Heart left ventricle (tissue), 16 donors: ENCODE measurements at places on chromosomes 1 and 21. TPM values are rescaled to one million over a fixed set of nuclear protein-coding genes. Genes with fewer than 3 reads are reported as not detected.

TMEM61 gene
- total RNA-seq: not detected

- no peaks in the 10 kb centered on the region for H3K4me1 ChIP-seq
- no peak for DNase-seq
- H3K27me3 ChIP-seq: no peaks in the 10 kb centered on the region
- no peaks in the 10 kb centered on the region for H3K36me3 ChIP-seq
- H3K4me3 ChIP-seq: no peak overlapping the region
Measured at GRCh38 chr1:206524739-206525364, 17.5 kb downstream of the RASSF5 start.

GRCh38 chr1:225318706-225319575, 108.9 kb downstream of the LBR start:
- DNase-seq: no peak
- peaks cover 6% of the 10 kb centered on the region for H3K27me3 ChIP-seq
- no peak overlapping the region for H3K27ac ChIP-seq
- H3K4me3 ChIP-seq: no peak overlapping the region

DNA sequence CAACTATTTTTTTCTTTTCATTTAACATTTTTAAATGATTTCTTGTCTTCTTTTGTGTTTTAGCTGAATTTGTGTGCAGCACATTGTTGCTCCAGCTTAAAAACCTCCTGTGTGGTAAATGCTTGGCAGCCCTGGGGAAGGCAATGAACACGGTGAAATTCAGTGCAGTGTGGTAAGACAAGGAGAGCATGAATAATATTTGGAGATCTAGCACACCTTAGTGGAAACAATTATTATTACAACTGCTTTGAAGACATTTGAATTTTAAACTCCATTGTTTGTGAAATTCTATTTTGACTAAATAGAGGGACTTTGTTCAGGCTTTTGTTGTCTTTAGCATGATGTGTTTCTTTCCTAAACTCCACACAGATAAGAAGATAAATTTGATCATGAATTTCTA, 242.6 kb upstream of the CXADR start:
- no peaks in the 10 kb centered on the region for H3K36me3 ChIP-seq
- no peaks in the 10 kb centered on the region for H3K27me3 ChIP-seq
- DNase-seq: no peak

DNA sequence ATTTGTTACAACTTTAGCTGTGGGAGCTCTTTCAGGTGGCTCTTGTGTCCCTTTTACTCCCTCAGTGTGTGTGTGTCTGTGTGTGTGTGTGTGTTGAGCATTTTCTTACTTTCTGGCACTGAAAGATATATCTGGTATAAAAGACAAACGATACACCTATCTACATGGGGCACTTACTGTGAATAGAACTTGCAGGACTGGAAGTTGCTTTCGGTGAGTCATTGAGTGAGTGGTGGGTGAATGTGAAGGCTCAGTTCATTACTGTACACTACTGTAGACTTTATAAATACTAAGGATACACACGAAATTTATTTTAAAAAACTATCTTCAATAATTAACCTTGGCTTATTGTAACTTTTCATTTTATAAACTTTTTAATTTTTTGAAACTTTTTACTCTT, 38.7 kb downstream of the BTBD8 start:
- H3K27ac ChIP-seq: no peak overlapping the region

MAN1C1 gene
- total RNA-seq: 15.5 TPM

DNA sequence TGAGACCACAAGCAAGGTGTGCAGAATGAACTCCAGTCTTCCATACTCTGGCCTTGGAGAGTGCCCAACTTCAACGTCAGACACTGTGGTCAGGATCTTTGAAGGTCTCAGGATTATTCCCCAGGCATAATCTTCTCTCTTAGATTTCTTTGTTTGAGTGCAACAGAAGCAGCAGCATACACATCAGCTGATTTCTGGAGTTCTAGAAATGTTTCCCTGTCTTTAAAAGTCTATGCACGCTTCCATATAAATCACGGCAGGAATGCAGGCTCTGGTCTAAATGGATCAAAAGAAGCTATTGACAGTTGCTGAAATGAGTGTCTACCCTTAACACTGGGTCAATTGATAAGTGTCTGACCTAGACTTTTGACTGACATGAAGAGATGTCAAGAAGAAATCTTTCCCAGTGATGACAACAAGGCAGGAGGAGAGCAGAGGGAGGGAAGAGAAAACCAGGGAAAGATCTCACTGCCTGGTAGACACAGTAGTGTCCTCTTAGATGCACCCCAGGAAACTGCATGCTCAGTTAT, 279.7 kb downstream of the SPATA17 start:
- no peaks in the 10 kb centered on the region for H3K27me3 ChIP-seq
- no peak overlapping the region for H3K27ac ChIP-seq
- H3K4me3 ChIP-seq: no peak overlapping the region
- DNase-seq: no peak
